Activated CD4-positive, alpha-beta T cell treated with anti-CD3 and anti-CD28 coated beads, Interleukin-2, amount 50 U/mL, for 48 hours (primary cell): ENCODE measurements at places on chromosomes 3 and 15.

DNA sequence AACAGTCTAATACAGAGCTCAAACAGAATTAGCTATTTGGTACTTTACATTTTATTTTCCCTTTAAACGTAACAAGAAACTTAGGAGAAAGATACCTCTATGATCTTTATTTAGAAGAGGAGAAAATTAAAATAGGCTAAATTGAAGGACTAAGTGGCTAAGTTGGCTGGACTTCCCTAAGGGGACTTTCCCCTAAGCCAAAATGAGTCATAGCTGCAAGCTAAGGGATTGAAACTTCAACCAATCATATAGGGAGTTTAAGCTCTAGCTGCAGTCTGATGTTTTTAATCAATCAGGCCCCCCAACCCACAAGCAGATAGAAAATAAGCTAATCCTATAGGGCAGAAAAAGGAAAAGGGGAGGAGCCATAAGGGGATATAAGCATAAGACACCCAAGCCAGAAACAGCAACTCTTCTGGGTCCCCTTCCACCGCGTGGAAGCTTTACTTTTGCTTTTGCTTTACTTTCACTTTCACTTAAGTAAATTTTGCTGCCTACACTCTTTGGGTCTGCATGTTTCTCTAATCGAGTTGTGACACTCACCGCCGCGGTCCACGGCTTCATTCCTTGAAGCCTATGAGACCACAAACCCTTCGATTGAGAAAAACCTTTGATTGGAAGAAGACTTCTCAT is 1108.5 kb upstream of the EPHA6 start:
- DNase-seq = peak; percentile 5

- DNase-seq = no peak
Observed at GRCh38 chr3:193989186-193989585, 146.8 kb upstream of the HES1 start.

DNA sequence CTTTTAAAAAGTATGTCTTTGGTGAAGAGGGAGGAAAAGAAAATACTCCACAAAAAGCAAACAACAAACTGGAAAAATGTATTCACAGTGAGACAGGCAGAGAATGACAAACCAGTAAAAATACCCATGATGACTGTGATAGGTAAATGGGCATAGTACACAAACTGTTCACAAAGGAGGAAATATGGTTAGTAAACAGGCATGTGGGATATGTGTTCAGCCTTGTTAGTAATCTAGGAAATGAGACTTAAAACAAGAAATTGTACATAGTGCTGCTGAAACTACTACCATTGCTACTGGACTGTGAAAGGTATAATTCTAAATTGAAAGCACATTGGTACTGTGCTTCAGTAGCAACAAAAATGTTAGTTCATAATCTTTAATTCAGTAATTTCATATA is 50.1 kb downstream of the UBE2E2 start:
- no peak for DNase-seq

DNA sequence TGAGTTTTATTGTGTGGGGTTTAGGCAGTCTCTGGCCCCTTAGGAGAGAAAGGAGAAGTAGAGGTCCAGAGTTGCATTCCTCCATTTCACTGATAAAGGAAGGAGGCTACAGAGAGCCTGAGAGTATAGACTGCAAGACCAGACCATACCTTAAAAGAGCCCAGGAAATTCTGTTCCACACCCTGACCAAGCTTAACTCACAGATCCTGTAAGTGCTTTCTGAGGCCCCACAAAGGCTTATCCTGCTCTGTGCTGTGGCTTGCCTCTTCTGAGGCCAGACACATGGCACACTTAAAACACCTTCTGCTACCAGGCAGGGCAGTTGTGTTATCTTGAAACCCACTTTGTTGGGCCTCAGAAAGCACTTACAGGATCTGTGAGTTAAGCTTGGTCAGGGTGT is 39.2 kb upstream of the LEKR1 start:
- DNase-seq = peak; percentile 8

DNA sequence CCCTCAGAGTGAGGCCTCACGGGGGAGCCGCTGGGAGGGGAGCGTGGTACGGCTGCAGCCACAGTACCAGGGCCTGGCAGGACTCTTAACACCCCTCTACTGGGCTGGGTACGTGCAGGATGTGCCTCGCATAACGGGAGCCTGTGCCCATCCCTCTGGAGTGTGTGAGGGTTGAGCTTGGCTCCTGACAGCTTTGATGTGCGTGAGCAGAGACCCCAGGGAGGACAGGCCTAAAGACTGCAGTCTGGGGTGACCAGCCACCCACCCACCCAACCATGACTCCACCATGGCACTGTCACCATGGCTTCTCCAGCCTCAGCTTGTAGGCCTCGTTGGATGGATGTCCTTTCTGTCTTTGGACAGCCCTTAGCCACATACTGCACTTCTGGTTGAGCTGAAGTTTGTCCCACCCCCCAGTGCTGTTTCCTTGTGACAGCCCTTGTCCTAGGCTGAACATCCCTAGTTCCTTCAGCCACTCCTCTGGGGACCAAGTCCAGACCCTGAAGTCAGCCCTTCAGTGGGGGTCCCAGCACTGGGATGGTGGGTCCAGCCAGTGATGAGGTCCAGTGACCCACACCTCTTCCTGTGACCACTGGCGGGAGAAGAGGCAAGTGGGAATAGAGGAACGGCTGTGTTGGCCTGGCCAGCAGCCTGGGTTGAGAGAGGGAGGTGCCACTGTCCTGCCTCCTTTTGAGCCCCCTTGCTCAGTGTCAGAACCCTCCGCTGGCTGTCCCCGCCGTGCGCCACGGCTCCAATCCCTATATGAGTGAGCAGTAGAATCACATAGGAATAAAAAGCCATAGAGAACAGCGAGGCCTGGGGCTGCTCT is 6.1 kb downstream of the GLYCTK start:
- DNase-seq = no peak

- no peak for DNase-seq
Observed at GRCh38 chr3:29140666-29141065, 140.2 kb upstream of the RBMS3 start.

- DNase-seq = no peak
Observed at GRCh38 chr3:77207753-77208152, 167.9 kb downstream of the ROBO2 start.

- DNase-seq = no peak
Observed at GRCh38 chr3:54345847-54346375, 223.6 kb downstream of the CACNA2D3 start.

DNA sequence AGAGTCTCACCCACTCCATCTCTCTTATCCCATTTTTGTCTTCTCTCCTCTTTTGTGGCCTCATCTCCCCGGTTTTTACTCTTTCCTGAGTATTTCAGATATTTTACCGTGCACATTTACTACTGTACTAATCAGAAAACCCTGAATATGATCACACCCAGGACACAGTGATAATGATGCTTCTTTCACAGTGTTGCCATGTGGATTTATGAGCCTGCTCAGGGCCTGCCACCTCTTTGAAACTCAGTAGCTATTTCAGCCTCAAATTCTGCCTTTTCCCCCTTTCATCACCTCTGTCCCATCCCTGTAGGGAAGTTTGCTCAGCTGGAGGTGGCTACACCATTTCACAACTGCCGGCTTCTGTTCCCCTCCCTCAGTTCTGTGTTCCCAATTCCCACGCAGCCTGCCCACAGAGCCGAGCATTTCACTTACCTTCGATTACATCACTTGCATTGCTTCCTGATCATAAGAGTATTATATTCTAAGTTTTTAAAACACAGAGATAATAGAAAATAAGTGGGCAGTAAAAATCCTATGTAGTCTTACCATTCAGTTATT is 33.2 kb downstream of the ARNT2 start:
- no peak for DNase-seq

GRCh38 chr3:28699283-28699682 is 350.7 kb upstream of the AZI2 start:
- DNase-seq = no peak

GRCh38 chr3:42347928-42348327 is 62.5 kb downstream of the LYZL4 start:
- peak; percentile 1 for DNase-seq
